ENCODE measurements at places on chromosomes 6 and 20.

DNA sequence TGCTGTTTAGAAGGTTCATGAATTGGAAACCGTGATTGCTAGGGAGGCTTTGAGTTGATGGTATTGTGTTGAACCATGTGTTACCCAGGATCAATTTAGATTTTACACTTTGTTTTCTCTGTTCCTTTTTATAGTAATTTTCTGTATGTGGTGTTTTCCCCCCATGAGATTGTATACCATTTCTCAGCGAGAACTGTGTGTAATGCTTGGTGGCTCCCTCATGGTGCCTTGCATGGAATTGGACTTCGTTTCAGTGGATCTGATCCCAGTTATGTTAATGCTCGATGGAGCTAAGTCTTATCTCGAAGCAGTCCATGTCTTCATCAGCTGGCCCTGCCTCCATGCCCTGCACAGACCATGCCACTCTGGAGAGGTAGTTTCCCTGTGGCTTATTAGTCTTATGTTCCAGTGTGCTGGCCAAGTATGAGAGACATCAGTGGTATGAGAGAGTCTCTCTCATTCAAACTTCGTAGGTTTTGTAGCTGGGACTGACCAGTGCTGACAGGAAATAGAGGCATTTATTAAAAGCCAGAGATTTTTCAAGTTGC lies 18.7 kb downstream of the PTPN1 start:
- DNase-seq, result no peak

DNA sequence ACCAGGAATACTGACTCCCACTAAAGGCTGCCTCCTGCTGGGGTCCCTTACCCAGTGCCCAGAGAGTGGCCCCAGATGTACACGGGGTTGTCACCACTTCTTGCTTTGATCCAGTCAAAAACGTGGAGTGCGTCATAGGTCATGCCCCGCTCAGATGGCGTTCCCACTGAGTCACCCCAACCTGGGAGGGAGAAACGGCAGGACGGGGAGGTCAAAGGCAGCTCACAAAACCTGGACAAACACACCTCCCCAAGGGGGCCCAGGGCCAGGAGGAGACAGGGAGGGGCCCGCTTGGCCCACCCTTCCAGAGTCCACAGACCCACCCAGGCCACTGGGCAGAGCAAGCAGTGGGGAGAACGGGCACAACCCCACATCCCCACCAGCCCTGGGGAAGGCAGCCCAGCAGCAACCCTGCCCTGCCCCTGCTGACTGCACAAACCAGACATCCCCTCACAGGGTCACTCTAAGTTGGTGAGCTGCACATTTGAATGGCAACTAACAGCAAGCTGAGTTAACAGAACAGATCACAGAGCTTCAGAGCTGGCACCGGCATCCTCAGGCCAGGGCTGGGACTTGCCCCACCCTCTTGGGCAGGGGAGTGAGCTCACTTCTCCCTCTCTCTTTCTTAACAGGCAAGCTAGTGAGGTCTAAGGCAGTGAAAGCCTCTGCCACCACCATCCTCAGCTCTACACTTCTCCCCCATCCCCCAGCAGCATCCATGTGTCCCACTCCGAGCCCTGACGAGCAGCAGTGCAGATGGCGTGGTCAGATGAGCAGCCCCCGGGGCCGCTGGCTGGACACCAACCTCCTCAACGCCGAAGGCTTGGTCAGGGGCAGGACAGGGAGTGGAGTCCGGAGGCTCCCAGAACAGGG lies 61.7 kb downstream of the PYGB start:
- no peak for DNase-seq

- DNase-seq, result no peak
Observed at GRCh38 chr6:37177077-37177934, 7.4 kb downstream of the PIM1 start.

GRCh38 chr6:24721461-24722215 lies 2.7 kb upstream of the C6orf62 start:
- no peak for DNase-seq

DNA sequence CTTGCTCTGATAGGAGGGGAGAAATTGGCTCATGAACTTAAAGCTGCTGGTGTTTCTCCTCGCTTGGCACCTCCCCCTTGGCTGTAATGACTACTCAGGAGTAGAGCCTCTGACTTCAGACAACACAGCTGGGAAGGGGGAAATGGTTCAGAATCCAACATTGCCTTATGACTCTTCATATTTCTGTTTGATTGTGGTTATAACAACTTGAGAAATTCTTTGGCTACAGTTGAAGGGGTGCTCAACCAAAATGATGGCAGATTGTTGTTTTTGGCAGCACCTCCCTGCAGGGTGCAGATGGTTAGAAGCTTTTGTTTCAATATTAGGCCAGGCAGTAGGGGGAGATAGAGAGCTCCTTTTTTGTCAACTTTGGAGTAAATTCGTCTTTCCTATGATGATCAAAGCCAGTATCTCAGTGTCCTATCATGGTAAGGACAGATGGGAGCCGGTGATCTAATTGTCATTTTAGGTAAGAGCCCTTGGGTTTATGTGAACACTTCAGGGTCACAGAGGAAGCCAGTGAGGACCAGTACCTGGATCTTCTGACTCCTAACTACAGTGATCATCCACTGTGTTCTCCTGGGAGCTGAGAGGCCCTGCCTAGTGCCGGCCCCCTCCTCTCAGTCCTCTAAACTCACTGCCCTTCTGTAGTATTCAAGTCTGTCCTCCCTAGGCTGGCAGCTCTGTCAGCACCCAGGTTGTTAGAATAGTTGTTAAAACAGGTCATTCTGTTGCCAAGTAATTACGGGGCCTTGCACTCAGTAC lies 39.9 kb downstream of the RPRD1B start:
- DNase-seq, result peak; percentile 58
